Lower leg skin (tissue), 4 donors: ENCODE measurements at places on chromosomes 13 and 19.
A peak's percentile ranks its signal among the peaks of the same experiment; 100 is the strongest.

- no peak for DNase-seq
Observed at GRCh38 chr19:10102787-10103236, 334 bp upstream of the ANGPTL6 start.

GRCh38 chr13:40530961-40531360, 135.5 kb downstream of the FOXO1 start:
- DNase-seq = no peak

DNA sequence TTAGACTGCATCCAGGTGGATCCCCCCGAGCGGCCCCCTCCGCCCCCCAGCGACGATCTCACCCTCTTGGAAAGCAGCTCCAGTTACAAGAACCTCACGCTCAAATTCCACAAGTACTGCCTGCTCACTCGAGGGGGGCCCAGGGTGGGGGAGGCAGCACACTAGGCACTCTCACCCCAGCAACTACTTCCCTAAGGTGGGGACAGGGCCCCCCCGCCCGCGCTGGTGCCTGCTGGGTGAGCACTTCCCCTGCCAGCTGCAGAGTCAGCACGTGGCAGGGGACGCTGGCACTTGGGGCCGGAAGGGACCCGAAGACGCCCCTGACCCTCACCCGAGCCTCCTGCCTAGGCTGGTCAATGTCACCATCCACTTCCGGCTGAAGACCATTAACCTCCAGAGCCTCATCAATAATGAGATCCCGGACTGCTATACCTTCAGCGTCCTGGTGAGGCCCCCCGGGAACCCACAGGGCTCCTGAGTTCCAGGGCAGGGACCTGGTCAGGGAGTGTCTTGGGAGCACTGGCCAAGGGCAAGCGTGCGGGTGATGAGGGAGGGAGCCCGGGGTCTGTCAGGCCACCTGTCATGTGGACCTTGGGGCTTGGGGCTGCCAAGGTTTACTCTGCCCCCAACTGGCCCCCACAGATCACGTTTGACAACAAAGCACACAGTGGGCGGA, 5.2 kb downstream of the MCOLN1 start:
- DNase-seq = peak; percentile 88

- peak; percentile 43 for DNase-seq
Observed at GRCh38 chr13:32314271-32315237, 609 bp downstream of the ZAR1L start.
